Activated CD4-positive, alpha-beta T cell treated with anti-CD3 and anti-CD28 coated beads for 24 hours (primary cell): ENCODE measurements at places on chromosomes 13 and 19.

- no peak for DNase-seq
Measured at GRCh38 chr19:35856546-35857149, at the start of gene KIRREL2. Gene KIRREL2 (plus strand): TSS chr19:35856911. CDS start chr19:35857120, 209 bp downstream.

DNA sequence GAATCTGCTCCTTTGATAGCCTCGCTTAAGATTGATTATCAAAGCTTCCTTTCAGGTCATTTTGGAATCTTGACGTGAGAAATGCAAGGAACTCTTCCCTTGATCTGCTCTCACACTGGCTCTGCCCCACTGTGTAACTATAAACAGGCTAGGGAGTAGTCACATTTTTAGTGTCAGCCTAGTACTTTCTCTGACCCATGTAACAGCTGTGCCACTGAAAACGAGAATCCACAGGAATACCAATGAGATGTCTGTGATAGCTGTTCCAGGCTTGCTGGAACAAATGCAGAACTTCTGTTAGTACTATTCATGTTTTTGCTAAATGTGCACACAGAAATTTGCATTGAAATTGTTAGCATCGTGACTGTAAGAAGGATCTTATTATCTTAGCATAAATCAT is 221.3 kb downstream of the MYO16 start:
- DNase-seq = no peak

- no peak for DNase-seq
Measured at GRCh38 chr19:33290082-33290815, 12.1 kb downstream of the CEBPA start.

- DNase-seq = peak; percentile 6
Measured at GRCh38 chr13:29362849-29363604, 232.5 kb downstream of the SLC7A1 start.

- no peak for DNase-seq
Measured at GRCh38 chr19:38268539-38268938, 4.2 kb downstream of the SPINT2 start.

DNA sequence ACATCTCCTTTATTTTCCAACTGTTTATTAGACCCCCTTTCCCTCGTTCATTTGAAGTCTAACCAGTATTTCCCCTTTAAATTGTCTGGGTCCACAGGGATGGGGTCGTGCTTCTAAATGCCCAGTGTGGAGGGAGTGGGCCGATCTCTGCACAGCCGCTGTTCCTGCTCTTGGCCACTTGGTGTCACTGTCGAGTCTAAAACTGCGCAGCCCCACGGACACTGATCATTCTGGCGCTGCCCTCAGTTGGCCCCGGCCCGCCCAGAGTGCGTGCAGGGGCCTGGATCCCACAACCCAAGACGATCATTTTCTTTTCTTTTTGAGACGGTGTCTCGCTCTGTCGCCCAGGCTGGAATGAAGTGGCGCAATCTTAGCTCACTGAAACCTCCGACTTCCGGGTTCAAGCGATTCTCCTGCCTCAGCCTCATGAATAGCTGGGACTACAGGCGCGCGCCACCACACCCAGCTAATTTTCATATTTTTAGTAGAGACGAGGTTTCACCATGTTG is 12.0 kb downstream of the WDR88 start:
- peak; percentile 49 for DNase-seq

- no peak for DNase-seq
Measured at GRCh38 chr19:33194886-33195644, 935 bp downstream of the LRP3 start.

GRCh38 chr19:29315556-29316190 is 102.7 kb upstream of the UQCRFS1 start:
- DNase-seq = no peak

GRCh38 chr19:45144431-45145269 is 16.1 kb downstream of the NKPD1 start:
- no peak for DNase-seq

DNA sequence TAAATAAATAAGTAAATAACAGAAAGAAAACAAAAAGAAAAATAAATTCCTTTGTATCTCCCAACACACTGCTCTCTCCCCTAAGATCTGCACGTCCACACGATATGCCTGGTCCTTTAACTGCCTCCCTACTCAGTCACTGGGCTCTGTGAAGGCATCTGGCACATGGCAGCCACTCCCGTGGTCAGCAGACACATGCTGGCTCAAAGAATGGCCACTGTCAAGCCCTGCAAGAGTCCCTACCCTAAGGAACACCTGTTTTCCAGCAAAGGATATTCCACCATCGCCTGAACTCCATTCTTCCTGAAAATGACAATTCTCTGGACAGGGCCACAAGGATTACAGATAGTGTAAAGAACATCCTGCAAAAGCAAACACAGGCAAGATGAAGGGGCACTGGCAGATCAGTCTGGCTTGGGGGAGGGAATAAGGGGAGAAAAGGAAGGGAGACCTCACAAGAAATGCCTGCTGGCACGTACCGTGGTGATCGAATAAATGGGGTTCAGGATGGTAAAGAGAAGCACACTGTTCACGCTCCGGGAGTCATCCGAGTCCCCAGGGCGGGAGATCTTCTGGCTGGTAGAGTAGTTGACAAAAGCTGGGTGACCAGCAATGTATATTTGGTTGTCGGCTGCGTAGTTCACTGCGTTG is 4.3 kb downstream of the HNRNPL start:
- no peak for DNase-seq

DNA sequence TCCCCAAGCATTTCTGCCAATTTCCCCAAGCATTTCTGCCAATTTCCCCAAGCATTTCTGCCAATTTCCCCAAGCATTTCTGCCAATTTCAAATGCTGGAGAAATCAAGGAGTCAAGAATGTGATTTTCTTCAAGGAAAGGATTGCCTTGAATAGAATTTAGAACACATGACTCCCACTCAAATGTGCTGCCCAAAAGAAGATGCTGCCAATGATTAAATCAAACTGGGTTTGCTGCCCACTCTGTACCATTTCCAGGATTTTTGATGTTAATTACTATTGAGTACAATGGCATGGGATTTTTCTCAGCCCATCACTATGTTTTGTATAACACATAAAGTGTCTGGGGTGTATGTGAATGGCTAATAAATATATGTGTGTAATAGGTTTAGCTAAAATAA is 21.9 kb upstream of the ENOX1 start:
- DNase-seq = no peak

DNA sequence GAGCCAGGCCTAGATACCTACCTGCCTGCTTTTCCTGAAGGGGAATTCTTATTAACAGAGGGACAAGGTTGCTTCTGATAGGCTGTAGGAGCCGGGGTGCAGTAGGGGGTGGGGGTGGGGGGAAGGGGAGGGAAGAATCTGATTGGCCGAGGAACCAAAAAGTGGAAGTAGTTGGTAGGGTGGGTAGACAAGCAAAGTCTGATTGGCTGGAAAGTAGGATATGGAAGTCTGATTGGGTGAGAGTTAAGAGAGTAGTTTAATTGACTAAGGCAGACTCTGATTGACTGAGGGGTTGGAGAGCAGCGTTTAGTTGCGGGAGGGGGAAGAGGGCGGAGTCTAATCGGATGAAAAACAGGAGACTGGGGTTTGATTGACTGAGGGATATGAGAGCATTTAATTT is 9.4 kb upstream of the CYP4F22 start:
- no peak for DNase-seq

DNA sequence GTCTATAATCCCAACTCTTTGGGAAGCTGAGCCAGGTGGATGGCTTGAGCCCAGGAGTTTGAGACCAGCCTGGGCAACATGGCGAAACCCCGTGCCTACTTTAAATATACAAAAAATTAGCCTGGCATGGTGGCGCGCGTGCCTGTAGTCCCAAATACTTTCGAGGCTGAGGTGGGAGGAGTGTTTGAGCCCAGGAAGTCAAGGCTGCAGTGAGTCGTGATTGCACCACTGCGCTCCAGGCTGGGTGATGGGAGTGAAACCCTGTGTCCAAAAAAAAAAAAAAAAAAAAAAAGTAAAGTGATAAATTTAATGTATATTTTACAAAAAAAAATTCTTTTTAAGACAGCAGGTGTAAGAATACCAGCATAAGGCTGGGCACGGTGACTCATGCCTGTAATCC is 17.6 kb downstream of the TMEM38A start:
- DNase-seq = no peak

DNA sequence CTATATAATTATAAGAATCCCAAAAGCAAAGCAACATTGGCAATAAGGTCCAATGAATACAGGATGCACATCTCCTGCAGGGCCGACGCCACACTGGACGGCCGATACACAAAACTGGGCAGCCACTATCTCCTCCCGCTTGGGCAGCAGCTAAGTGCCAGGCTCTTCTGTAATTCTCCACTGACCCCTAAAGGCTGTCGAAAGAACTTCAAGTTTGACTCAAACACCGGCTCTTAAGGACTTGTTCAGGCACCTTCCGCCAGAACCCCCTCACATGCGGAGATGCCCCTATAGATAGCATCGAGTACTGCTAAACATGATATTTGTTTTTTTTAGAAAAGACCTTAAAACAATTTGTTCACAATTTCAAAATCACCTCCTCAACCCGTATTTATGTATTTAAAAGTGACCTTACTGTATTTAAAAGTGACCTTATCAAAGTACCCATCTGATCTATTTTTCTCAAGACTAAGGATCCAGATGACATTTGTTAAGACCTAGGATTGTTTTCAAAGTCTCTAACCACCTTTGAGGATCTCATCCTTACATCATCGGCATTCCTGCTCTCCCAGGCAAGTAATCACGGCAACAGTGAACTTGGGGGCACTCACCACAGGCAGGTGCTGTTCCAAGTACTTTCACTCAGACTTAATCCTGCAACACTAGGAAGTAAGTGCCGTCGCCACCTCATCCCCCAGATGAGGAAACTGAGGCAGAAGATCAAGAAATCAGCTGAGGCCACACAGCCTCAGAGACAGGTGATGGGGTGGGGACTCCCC is 77.8 kb downstream of the TUBGCP3 start:
- DNase-seq = no peak

DNA sequence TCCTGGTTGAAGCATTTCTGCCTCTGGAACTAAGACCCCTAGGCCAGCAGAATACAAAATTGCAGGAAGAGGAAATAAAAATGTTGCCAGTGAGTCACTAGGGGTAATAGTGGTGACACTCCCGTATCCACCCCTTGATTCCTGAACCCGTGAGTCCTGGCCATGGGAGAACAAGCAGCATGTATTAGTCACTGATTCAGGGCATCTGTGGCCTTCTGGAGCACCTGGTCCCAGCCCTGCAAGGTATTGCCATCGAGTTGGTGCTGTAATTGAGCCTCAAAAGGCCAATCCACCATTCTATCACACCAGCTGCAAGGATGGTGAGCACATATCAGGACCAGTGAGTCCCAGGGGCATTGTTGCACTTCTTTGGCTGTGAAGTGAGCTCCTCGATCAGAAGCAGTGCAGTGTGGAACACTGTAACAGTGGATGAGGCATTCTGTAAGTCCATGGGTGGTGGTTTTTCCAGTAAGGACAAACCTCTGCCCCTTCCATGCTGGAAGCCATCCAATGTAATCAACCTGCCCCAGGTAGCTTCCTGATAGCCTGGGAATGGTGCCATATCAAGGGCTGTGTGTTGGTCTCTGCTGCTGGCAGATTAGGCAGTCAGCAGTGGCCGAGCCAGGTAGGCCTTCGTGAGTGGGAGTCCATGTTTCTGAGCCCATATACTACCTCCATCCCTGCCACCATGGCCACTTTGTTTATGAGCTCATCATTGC is 39.6 kb downstream of the C1QTNF9 start:
- DNase-seq = no peak

DNA sequence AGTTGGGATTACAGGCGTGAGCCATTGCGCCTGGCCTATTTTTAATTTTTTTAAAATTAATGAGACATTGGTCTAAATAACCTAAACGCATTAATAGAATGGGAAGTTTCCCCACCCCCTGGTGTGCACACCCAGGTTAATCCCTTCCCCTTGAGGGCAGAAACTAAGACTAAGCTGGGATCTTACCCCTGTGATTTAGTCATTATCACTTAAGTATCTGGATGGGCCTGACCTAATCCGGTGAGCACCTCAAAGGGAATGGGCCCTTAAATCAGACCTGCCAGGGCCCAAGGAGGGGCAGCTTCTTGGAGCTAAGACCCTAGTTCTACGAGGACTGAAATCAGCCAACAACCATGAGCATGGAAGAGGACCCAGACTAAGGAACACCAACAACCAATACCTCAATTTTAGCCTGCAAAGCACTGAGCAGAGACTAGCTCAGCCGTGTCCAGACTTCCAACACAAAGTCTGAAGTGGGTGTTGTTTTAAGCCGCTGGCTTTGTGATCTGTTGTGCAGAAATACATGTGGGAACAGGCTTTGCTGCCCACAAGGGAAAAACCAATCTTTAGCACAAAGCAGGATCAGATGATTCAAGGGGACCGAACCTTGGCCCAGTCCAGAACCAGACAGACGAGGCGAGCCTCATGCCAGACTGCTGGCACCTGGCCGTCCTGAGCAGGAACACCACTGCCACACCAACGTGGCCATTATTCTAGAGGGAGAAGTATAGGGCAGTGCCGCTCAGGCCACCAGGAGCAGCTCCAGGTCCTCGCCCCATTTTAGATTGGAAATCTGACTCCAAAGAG is 7.1 kb downstream of the UBE2S start:
- no peak for DNase-seq
